Stimulated activated CD4-positive, alpha-beta T cell treated with anti-CD3 and anti-CD28 coated beads, Interleukin-1b, Interleukin-23, amount 100 ng/mL, for 1 hour (primary cell): ENCODE measurements at places on chromosomes 12 and 14.

GRCh38 chr12:92764831-92765230 is 62.0 kb downstream of the PLEKHG7 start:
- no peak for DNase-seq

DNA sequence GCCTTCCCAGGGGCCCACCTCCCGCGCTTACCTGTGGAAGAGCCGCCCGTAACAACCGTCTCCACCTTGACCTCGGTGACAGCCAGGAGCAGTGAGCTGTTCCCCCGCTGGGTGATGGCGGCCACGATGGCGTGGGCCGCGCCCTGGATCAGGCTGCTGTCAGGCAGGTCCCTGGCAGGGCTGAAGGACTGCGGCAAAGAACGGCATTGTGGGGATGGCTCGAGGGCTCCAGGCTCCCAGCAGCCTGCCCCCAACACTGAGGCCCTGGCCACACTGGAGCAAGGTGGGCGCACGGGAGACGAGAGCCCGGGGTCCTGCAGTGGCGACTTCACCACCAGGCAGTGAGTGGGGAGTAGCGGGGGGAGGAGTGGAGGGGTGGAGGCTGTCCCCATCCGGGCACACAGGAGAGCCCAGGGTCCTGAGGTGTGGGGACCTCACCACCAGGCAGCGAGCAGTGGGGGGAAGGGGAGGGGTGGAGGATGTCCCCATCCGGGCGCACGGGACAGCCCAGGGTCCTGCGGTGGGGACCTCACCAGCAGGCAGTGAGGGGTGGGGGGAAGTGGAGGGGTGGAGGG is 25.0 kb downstream of the JAG2 start:
- no peak for DNase-seq

- DNase-seq: no peak
Measured at GRCh38 chr14:75991753-75992152, 6.2 kb downstream of the IFT43 start.

GRCh38 chr12:54560374-54560858 is 11.0 kb downstream of the PDE1B start:
- DNase-seq: peak; percentile 57

- no peak for DNase-seq
Measured at GRCh38 chr12:78483767-78484315, 380.7 kb upstream of the SYT1 start.

DNA sequence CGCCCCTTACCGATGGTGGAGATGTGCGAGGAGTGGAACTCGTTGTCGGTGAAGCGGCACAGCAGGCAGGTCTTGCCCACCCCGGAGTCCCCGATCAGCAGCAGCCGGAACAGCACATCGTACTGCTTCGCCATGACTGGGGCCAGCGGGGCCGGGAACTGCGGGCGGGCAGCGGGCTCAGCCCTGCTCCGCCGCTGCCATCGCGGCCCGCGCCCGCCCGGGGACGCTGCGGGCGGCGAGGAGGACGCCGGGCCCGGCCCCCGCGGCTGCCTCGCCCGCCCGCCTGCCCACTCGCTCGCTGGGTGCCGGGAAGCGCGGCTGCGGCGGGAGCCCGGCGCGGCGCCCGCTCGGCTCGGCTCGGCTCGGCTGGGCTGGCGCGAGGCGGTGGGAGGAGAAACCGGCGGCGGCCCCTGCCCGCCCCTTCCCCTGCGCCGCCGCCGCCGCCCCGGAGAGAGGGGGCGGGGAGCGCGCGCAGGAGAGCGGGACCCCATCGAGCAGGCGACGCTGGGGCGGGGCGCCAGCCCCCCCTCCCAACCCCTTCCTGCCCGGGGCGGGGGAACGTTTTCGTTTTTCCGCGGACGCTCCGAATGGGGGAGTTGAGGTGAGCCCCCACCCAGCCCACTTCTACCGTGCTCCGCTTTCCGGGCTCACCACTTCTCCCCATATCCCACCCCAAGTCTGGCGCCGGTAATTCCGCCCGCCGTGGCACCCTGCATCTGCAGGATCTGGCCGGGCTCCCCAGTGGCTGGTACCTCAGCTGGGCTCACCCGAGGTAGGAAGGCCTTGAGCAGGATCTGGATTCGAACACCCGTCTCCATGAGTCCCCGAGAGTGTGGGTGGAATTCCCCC is at the start of gene RAB15:
Gene RAB15 (minus strand): TSS at position 394 of the 849 bp plus-strand sequence. CDS start 260 bp downstream, at position 134.
- no peak for DNase-seq

- no peak for DNase-seq
Measured at GRCh38 chr12:89140602-89141238, 211.6 kb downstream of the DUSP6 start.

GRCh38 chr12:56362130-56363059 is at the start of gene APOF:
APOF (minus strand) TSS chr12:56362857; CDS start chr12:56362745, 112 bp downstream.
- no peak for DNase-seq

DNA sequence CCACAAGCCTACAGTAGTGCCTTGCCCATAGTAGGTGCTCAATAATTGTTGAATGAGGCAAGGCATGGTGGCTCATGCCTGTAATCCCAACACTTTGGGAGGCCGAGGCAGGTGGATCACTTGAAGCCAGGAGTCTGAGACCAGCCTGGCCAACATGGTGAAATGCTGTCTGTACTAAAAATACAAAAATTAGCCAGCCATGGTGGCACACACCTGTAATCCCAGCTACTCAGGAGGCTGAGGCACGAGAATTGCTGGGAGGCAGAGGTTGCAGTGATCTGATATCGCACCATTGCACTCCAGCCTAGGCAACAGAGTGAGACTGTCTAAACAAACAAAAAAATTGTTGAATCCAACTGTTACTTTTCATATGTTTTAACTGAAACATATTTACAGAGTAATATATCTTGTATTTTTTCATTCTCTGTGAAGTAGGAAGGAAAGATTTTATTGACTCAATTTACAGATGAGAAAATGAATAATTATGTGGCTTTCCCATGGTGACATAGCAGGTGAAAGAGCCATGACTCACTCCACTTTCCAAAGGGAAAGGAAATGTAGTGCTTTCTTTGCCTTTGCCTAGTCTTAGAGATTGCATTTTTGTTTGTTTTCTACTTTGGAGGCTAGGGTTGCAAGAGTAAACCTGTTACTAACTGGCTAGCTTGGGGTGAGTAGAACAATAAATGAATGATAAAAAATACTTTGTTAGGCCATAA is 95.4 kb upstream of the SLC38A4 start:
- no peak for DNase-seq

DNA sequence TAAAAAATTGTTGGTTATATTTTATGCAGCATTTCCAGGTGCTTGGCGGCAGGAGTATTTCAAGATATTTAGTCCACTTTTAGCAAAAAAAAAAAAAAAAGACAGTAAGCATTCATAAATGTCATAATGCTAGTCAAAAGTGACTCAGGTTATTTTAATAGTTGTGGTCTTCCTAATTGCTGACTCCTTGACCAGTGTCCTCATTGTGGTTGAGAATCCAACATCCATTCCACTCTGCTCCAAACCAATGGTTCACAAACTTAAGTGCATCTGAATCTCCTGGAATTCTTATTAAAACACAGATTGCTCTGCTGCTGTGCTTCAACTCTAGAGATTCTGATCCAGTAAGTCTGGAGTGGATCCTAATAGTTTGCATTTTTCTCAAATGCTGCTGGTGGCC is 71.4 kb downstream of the AKAP6 start:
- no peak for DNase-seq

GRCh38 chr12:26566675-26567074 is 266.3 kb downstream of the ITPR2 start:
- DNase-seq: no peak

DNA sequence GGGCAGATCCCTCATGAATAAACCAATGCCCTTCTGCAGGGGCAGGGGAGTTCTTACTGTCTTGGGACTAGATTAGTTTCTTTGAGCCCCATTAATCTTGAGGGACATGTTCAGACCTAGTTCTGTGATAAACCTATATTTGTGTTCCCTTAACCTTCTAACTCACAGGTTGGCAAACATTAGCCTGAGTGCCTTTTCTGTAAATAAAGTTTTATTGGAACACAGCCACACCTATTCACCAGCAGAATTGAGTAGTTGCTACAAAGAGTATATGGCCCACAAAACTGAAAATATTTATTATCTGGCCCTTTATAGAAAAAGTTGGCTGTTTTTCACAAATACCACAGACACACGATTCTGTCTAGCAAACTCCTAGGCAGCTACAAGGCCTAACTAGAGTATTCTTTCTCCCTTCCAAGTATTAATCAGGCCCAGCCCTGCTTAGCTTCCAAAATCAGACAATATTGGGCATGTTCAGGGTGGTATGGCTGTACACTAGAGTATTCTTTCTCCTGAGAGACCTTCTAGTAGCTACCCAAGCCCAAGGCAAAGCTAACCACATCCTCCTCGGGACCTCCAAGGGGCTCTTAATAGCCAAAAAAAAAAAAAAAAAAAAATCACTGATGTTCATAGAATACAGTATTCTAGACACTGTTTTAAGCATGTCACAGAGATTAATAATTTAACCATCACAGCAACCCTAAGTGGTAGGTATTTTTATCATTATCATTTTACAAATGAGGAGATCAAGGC is 199.3 kb upstream of the PWP1 start:
- DNase-seq: no peak

- DNase-seq: no peak
Measured at GRCh38 chr12:119006746-119007145, 25.4 kb downstream of the SRRM4 start.

DNA sequence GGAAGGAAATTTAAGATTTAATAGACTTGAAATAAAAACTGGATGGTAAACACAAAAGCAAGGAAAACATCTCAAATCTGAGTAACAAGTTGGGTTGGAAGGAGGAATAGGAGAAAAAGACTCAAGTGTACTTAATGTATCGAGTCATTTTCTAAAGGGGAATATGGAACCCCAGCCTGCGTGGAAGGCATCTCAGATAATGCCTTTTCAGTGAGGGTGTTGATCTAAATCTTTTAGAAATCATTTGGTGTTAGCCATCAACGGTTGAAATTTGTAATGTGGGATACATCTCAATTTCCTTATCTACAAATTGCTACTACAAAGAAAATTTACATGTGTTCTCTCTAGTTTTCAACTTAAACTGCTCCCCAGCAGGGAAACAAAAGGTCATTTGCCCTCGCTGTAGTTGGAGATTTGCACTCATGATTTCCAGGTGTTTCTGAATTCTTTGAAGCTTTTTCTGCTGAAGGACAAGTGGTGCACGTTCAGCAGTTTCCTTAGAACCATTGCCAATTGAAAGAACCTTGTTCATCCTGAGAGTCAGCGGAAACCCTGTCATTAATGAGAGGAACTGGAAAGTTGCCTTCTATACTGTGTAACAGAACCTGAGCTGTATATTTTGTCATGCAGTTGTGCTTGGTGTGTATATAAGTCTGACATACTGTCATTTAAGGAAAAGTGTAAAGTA is 2.2 kb downstream of the PCBP2 start:
- DNase-seq: no peak

DNA sequence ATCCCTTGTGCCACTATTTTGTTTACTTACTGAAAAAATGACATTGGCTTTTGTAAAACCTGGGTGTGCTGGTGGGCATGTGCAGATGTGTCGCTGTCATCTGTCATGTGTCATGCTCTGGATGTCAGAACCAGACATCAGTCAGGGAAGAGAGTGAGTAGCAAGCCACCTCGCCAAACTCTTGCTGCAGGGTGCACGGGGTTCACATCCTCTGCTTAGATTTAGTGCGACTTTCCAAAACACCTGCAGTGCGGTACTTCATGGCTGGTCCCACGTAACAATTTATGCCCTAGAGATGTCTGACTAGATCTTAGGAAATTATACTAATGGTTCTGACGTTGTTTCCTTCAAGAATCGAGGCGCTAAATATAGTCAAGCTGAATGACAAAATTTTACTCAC is 106.7 kb downstream of the CRADD start:
- DNase-seq: no peak

DNA sequence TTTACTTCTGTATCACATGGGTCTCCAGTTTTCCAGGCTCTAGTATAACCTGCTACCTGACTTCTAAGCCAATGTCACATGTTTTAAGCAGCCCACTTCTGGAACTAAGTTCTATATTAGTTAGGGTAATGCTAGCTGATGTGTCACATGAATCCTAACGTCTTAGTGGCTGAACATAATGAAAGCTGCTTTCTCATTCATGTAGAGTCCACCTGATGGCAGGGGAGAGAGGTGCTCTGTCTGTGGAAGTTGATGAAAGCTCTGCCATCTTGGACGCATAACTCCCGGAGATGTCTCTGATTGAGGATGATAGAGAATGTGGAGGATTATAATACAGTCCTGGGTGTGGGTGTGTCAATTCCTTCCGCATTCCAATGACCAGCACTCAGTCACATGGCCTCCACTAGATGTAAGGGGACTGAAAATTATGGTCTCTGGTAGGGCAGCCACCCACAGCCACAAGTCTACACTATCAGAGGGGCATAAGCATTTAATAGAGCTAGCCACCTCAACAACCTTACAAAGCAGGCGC is 234.4 kb upstream of the CRY1 start:
- DNase-seq: no peak

DNA sequence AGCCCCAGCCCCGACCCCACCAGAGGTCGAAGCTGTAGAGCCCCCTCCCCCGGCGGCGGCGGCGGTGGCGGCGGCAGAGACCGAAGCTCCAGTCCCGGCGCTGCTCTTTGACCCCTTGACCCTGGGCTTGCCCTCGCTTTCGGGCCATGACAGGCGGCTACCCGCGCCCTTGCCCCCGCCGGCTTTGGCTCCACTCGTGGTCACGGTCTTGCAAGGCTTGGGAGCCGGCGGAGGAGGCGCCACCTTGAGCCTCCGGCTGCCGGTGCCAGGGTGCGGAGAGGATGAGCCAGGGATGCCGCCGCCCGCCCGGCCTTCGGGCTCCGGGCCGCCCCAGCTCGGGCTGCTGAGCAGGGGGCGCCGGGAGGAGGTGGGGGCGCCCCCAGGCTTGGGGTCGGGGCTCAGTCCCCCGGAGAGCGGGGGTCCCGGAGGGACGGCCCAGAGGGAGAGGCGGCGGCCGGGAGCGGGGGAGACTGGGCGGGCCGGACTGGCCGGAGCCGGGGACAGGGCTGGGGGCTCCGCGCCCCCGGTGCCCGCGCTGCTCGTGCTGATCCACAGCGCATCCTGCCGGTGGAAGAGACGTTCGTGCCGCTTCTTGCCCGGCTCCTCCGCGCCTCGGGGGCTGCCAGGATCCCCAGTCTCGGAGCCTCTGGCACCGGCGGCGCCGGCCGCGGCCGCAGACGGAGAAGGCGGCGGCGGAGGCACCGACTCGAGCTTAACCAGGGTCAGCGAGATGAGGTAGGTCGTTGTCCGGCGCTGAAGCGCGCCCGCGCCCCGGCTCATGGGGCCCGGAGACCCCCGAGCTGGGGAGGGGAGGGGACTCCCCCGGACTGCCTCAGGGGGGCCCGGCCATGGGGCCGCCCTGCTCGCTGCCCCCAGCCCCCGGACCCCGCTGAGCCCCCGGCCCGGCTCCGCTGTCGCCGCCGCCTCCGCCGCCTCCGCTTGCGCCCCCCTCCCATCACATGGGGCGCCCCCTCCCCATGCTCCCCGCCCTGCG is 778 bp downstream of the AGAP2 start:
- DNase-seq: no peak

DNA sequence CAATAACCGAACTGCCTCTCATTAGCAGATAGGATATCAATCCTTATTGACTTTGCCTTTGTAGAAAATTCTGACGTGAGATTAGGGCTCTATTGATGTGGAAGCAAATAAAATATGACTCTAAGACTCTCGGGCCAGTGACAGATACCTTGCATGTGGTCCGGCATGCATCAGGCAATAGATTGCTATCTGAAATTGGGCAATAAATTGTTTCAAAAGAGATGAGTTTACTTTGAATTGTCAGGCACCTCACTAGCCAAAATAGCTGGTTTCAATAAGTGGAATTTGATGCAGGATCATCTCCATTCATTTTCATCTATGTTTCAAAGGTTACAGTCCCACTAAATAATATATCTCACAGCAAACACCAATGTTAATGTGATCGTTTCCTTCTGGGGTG is 186.3 kb upstream of the PLEKHA5 start:
- no peak for DNase-seq

- DNase-seq: no peak
Measured at GRCh38 chr12:124445121-124445718, 122.2 kb downstream of the NCOR2 start.
